ENCODE measurements at places on chromosomes 5 and 9.
A peak's percentile ranks its signal among the peaks of the same experiment; 100 is the strongest.

- no peak for DNase-seq
Measured at GRCh38 chr5:84564321-84565075, 179.8 kb upstream of the EDIL3 start.

GRCh38 chr5:172111852-172112225 is 76.2 kb downstream of the STK10 start:
- no peak for DNase-seq

GRCh38 chr5:56350597-56351170 is 117.6 kb upstream of the ANKRD55 start:
- DNase-seq = peak; percentile 70

DNA sequence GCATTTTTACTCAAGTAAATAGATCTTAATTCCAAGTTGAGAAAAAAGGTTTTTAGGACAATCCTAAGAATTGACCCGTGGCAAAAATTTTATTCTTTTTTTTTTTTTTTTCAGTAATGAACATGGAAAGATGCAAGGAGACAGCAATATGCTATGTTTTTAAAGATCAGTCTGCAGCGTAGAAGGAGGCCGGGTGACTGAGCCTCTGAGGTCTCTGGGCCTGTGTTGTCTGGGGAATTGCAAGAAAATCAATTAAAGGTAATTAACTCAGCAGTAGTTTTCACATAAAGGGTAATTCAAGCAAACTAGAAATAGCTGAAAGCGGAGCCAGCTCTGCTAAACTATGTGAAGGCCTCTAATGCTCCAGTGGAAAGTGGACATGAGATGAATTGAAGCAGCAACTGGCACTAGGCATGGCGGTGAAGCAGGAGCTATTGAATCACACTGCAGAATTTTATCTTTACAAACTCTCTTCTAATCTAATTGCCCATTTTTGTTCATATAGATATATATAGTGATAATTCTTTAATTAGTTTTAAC is 285.2 kb upstream of the ITGA1 start:
- no peak for DNase-seq

GRCh38 chr9:81609782-81610739 is 79.3 kb downstream of the TLE1 start:
- DNase-seq = no peak

DNA sequence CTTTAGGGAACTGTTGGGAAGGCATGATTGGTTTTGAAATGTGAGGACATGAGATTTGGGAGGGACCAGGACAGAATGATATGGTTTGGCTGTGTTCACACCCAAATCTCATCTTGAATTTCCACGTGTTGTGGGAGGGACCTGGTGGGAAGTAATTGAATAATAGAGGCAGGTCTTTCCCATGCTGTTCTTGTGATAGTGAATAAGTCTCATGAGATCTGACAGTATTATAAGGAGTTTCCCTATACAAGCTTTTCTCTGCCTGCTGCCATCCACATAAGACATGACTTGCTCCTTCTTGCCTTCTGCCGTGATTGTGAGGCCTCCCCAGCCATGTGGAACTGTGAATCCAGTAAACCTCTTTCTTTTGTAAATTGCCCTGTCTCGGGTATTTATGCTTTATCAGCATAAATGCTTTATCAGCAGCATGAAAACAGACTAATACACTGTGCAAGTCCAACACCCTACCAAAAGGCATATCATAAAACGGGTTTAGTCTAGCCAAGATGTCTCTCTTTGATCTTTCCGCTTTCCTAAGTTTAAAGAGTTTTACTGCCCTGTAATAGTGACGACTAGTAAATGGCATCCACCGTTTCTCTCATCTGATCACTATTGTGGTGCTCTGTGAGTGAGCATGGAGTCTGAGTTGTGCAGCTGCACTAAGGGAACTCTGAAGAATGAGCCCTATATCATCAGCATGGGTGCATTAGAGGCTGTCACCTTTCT is 12.9 kb upstream of the ZNF782 start:
- no peak for DNase-seq

DNA sequence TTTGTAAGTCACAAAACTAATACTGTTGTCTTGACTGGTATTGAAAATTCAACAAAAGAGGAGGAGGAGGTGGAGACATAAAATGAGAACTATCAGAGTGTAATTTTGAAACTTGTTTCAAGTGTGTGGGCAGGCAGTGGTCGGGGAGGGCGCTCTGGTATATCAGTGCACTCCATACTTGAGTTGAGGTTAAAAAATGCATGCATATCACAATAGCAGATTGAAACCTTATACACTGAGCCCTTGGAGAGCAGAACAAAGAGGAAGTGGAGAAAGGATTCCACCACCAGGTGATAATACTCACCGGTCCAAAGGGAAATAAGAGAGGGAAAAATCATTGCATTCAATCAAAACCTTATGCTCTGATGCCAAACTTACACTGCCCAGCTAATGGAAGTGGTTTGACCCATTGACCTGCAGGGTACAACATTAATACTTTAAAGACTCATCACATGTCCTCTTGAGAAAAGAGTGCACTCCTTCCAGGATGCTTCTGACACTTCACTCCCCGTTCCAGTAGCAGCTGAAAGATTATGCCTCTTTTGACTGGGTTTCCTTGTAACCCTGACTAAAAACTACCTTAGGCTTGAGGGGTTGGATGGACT is 79.5 kb upstream of the FAM169A start:
- no peak for DNase-seq

DNA sequence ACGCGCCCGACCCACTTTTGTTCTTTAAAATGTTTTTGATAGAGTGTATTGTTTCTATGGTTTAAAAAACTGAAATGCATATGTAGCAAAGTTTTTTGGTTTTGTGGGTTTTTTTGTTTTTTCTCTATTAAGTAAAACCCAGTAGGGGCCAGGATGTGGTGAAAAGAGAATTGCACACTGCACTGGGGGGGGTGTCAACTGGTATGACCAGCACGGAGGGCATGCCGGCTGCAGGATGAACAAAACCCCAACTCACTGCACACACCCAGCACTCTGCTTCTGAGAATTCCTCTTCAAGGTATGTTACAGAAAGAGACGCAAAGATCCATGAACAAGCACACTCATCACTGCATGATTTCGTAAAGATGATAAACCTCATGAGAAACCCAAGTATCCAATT is 75.0 kb downstream of the STK10 start:
- no peak for DNase-seq

- DNase-seq = no peak
Measured at GRCh38 chr9:131620764-131621520, 75.6 kb downstream of the PRRT1B start.

DNA sequence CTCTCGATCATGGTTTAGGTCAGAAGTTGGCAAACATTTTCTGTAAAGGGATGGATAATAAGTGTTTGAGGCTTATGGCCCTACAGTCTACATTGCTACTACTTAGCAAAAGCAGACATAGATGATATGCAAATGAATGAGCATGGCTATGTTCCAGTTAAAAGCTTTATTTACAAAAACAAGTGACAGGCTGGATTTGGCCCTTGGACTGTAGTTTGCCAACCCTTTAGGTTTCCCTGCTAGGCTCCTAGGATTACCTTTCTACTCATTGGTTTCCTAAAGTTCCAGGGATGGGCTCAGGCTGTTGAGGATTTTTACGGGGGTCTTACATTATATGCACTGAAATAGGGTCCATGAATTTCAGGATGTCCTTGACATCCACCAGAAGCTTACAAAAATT is 57.5 kb downstream of the GPR21 start:
- DNase-seq = no peak

GRCh38 chr9:114238472-114238871 is 83.1 kb downstream of the COL27A1 start:
- no peak for DNase-seq

- DNase-seq = no peak
Measured at GRCh38 chr5:42756606-42757601, at the start of gene CCDC152. CCDC152 (plus strand) TSS chr5:42756818; CDS start chr5:42759122, 2,304 bp downstream.

GRCh38 chr5:112691758-112692157 is 45.9 kb upstream of the APC start:
- DNase-seq = no peak

DNA sequence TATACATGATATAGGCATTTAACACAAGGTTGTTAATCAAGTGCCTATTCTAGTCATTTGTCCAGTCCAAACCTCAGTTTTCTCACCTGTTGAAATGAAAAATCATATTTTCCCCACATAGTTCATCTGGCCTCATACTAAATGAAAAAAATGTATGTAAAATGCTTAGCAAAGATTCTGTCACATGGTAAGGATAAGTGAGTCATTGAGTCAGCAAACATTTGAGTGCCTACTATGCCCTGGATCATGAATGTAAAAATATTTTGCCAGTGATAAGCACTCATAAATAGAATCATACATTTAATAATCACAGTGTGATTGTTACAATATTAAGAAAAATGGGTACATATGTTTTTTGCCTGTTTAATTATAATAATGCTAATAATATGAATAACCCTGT is 181.2 kb upstream of the PAPPA start:
- DNase-seq = no peak

DNA sequence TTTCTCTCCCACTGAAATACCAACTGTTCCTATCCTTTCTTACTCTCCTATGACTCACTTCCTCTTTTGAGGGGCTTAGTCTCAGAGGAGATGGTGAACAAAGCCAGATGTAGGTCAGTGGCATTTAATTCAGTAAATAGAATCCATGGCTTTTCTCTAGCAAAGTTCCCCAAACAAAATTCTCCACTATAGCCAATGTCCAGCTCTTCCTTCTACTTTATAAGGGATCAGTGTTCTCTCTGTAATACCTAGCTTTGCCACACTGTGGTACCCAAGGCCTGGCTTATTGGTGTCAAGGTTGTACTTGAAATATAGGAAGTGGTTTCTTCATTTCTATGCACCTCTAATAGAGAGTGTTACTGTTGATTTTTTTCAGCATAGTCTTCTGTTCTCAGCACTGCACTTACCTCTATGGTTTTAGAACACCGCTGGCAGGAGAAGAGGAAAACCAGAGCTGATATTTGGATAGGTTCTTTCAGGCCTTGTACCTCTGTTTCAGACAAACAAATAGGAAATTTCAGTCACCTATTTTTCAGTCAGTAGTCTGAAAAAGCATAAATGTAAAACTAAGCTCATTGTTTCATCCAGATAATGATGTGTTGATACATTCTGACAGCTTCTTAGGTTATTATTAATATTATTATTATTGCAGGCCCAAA is 40.6 kb upstream of the ITGA2 start:
- DNase-seq = peak; percentile 71

- DNase-seq = no peak
Measured at GRCh38 chr9:86600977-86601376, 246.8 kb upstream of the TUT7 start.

DNA sequence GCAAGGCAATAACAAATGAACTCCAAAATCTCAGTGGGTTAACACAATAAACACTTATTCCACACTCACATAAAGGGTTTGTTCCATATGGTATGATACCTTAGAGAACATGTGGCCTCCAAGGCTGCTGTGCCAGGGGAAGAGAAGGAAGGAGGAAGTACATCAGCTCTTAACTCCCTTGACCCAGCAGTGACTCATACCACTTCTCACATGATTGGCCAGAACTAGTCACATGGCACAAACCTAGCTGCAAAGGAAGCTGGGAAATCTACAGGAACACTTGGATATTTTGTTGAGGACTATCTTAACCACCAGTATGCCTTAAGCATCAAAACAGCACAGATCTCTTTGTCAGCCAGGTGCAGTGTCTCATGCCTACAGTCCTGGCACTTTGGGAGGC is 99.3 kb downstream of the SLIT3 start:
- no peak for DNase-seq

GRCh38 chr9:124392871-124393460 is 22.3 kb downstream of the PSMB7 start:
- no peak for DNase-seq

GRCh38 chr9:91391818-91392217 is 30.1 kb upstream of the AUH start:
- DNase-seq = no peak

DNA sequence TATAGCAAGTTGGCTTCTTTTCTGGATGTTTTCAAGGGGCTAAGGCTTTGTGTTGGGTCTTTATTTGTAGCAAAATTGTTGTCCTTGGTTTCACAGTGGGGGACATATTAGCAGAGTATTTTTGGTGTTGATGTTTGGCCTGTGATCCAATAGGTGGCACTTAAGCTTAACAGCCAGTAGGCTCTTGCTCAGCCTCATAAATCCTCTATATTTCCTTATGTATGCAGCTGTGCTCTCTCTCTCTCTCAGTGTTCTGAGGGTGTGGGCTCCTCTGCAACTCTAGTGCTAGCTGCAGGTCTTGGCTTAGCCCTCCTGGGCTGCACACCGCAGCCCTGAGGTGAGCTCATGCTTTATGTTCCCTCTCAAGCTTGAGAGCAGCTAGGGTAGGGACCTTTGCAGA is 195.0 kb upstream of the GHR start:
- no peak for DNase-seq

GRCh38 chr5:31120642-31120948 is 72.9 kb upstream of the CDH6 start:
- DNase-seq = no peak

DNA sequence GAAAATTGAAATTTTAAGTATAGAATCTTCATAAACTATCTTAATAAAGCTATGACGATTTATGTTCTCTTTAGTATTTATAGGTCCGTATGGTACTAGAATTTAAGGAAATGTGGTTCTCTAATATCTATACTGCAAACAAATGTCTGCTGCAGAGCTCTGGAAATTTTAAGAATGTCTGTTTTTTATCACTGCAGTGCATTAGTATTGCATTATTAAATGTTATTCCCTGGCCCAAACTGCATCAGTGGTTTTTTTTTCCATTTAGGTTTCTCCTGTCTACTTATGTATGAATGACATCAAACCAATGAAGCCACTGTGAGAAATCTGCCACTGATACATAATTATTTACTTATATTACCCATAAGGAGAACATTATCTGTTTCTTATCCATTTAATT is 211.4 kb upstream of the CD180 start:
- no peak for DNase-seq

DNA sequence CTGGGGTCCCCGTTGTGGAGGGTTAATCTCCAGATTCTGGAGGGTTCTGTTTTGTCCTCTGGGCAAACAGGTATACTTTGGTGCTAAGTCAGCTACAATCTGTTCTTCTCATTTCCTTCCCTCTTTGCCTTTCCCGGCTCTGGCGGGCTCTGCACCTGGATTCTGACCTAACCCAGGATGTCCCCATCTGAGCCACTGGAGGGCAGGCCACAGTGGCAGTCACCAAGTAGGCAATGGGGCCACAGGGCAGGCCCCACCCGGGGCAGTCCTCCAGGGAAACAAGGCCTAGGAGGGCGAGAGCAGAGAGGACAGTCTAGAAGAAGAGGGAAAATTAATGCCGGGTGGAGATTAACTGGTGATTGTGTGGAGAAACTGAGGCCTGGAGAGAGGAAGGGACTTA is 40.4 kb upstream of the HRH2 start:
- DNase-seq = no peak

DNA sequence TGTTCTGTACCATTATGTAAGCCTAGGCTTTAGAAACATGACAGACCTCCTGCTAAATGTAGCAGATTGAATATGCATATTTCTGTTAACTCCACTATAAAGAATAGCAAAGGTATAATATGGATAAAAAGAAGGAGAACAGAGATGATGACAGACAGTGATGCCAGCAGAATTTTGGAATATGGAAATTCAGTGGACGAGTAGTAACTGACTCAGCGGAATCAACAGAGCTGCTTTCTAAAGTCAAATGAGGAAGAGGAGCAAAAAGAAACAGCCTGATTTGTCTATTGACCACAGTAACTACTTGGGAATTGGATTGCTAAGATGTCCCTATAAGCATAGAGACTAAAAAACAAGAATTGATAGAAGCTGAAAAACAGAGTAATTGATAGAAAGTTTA is 8.0 kb downstream of the GPR21 start:
- DNase-seq = no peak

GRCh38 chr5:11289733-11290132 is 528.7 kb upstream of the DAP start:
- no peak for DNase-seq
